ENCODE measurements at places on chromosomes 6 and 20. TPM values are rescaled to one million over a fixed set of nuclear protein-coding genes. Genes with fewer than 3 reads are reported as not detected.

CDSN gene
- 1.5 TPM for total RNA-seq

TOMM6 gene
- 158 TPM for total RNA-seq

NRSN2 gene
- total RNA-seq, result 26.3 TPM

HTR1B gene
- total RNA-seq, result 2.8 TPM

SLC35D3 gene
- not detected for total RNA-seq

LPA gene
- total RNA-seq, result 0.09 TPM

SLC16A10 gene
- total RNA-seq, result 12.5 TPM

SLC22A23 gene
- total RNA-seq, result 129 TPM

SLPI gene
- 202 TPM for total RNA-seq

C6orf15 gene
- not detected for total RNA-seq

PI3 gene
- not detected for total RNA-seq

C20orf141 gene
- not detected for total RNA-seq

APCDD1L gene
- 0.23 TPM for total RNA-seq

RBPJL gene
- total RNA-seq, result not detected

SLC22A2 gene
- not detected for total RNA-seq

PRSS35 gene
- total RNA-seq, result not detected

BEND6 gene
- total RNA-seq, result 0.32 TPM

SLC52A3 gene
- 34.3 TPM for total RNA-seq

RTEL1 gene
- total RNA-seq, result 42.6 TPM

RIN2 gene
- 77.9 TPM for total RNA-seq

HLA-DRB5 gene
- not detected for total RNA-seq

VGLL2 gene
- total RNA-seq, result 0.28 TPM

ACSS2 gene
- 44.2 TPM for total RNA-seq

ALDH8A1 gene
- total RNA-seq, result 7.6 TPM

SLC26A8 gene
- total RNA-seq, result not detected

CASS4 gene
- total RNA-seq, result 1.2 TPM

MEI4 gene
- total RNA-seq, result 3.0 TPM

LEMD2 gene
- total RNA-seq, result 64.2 TPM

RMND1 gene
- 17.1 TPM for total RNA-seq
